ENCODE measurements at places on chromosomes 12 and 14. TPM values are rescaled to one million over a fixed set of nuclear protein-coding genes. Genes with fewer than 3 reads are reported as not detected.

DNA sequence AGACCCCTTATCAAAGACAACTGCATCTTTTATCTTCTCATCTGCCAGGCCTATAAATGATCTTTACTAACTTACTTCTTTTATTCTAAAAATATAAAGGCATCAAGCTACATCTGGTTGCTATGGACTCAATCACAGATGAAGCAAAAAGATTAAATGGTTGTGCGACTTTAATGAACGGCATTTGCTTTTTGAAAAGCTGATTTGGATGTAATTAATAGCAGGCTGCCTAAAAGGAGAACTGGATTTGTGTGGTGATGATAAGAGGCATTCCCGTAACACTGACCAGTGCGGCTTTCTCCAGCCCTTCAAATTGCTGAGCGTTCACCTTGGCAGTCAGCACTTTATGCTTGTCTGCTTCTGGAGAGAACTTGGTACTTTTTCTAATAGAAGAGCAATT lies 103.8 kb downstream of the ARMH4 start:
- no peaks in the 10 kb centered on the region for H3K27me3 ChIP-seq
- H3K4me3 ChIP-seq: no peak overlapping the region
- no peak overlapping the region for H3K27ac ChIP-seq
- no peaks in the 10 kb centered on the region for H3K36me3 ChIP-seq

DNA sequence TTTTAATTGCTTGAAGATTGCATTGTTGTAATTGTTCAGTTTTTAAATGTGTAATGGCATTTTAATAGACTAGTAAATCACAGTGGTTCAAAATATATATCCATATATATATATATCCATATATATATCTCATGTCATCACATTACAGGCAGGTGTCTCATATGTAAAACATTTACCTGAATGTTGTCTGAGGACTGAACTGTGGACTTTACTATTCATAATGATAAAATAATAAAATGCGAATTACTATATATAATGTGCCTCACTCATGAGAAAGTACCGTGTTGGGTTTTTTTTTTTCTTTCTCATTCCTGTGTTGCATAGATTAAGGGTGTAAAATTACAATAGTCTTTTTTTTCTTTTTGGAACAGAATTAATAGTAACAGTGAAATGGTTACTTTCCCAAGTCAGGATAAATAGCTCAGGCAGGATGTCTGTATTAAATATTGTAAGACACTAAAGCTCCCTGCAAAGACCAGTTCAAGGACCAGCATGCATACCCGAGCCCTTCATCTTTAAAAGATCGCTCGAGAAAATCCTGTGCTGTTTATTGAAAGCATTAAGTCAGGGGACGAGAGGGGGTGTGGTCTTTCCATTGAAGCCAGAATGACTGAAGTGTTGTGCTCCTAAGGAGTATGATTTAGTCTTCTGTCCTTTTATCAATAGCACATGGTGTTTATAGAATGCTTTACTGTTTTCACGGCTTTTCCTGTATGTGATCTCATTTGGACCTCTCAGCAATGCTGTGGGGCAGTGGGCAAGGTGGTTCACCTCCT lies 173.5 kb downstream of the CRADD start:
- no peak overlapping the region for H3K27ac ChIP-seq
- no peaks in the 10 kb centered on the region for H3K27me3 ChIP-seq
- H3K4me1 ChIP-seq: no peaks in the 10 kb centered on the region

Gene SDR9C7
- not detected for total RNA-seq

GRCh38 chr14:26594148-26594547 lies 3.7 kb downstream of the NOVA1 start:
- no peak overlapping the region for H3K4me3 ChIP-seq
- no peak overlapping the region for H3K27ac ChIP-seq
- DNase-seq: no peak
- peaks cover 4% of the 10 kb centered on the region for H3K27me3 ChIP-seq
- no peaks in the 10 kb centered on the region for H3K36me3 ChIP-seq

GRCh38 chr14:96264853-96265252 lies 8.8 kb downstream of the BDKRB1 start:
- no peaks in the 10 kb centered on the region for H3K4me1 ChIP-seq
- no peaks in the 10 kb centered on the region for H3K36me3 ChIP-seq
- H3K27ac ChIP-seq: no peak overlapping the region
- no peak overlapping the region for H3K4me3 ChIP-seq
- DNase-seq: no peak

DNA sequence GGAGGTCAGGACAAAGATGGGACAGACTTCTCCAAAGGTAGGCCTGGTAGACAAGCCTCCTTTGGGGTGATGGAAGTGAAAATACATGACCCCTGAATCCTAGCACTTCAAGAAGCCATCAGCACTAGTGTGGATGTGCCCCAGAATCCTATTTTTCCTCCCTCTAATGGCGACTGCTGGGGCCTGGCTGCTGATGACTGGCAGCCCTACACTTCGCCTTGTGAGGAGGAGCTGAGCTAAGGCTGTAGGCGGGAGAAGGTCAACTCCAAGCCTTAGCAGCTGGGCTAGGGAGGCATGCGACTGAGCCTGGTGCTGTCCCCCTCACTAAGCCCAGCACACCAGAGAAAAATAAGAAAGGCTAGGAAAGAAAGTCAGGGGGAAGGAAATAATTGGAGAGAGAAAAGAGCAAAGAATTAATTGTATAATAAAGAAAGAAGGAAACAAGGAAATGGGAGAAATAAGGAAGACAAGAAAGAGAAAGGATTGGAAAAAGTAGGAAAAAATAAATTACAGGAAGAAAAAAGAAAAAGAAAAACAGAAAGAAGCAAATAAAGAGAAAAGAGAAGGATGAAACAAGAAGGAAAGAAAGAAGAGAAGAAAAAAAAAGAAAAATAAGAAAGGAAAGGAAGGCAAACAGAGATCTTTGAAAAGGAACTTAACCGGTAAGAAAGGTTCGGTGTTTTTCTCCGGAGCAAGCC lies 4.7 kb upstream of the HOXC10 start:
- no peak overlapping the region for H3K4me3 ChIP-seq
- no peak for DNase-seq
- no peaks in the 10 kb centered on the region for H3K36me3 ChIP-seq
- peaks cover 88% of the 10 kb centered on the region for H3K27me3 ChIP-seq

DNA sequence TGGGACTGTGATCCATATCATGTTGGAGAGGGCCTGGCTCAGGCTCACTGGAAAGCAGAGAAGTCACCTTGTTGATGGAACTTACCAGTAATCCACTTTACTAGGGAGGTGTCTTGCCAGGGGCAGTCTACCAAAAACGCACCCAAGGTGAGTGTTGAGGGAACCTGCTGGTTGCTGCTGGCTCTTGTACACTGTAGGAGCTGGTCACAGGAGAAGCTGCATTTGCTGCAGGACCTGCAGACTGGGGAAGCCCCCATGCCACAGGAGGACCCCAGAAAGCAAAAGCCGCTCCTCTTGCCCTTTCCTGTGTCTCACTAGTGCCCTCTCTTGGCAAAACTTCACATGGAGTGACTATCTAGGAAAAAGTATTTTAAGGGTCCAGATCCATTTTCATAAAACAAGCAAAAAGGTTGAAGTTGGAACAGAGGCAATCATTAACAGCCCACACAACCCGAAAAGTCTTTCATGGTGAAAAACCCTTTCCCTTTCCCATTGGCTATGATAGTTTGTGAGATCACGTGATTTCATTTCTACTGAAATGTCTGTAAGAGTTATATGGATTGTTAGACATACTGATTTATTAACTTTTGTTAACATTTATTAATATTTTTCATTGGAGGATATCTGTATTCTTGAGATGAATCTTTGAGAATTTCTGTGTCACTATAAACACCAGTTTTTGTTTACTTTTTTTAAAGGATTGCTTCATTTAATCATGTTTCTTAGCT lies 59.2 kb downstream of the RASSF8 start:
- no peak overlapping the region for H3K27ac ChIP-seq
- H3K36me3 ChIP-seq: no peaks in the 10 kb centered on the region
- no peaks in the 10 kb centered on the region for H3K4me1 ChIP-seq
- no peaks in the 10 kb centered on the region for H3K27me3 ChIP-seq

DNA sequence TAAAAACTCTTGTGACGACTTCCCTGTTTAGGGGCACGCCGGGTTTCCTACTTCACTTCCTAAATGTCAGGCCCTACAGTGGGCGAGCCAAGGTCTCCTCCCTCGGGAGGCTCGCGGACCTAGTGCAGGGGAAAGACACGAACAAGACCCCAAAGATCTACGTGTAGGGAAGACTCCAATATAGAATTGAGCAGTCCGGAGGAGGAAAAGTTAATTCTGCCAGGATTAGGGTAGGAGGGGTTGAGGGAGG lies 564 bp downstream of the ATXN3 start:
- H3K36me3 ChIP-seq: no peaks in the 10 kb centered on the region
- peaks cover 5% of the 10 kb centered on the region for H3K4me1 ChIP-seq
- H3K27me3 ChIP-seq: no peaks in the 10 kb centered on the region
- no peak for DNase-seq
- peak overlapping the region; percentile 91 for H3K27ac ChIP-seq

Gene PPP4R3A
- 167 TPM for total RNA-seq

- H3K4me1 ChIP-seq: no peaks in the 10 kb centered on the region
- H3K27ac ChIP-seq: no peak overlapping the region
Observed at GRCh38 chr12:117889098-117889497, 79.7 kb downstream of the KSR2 start.

- no peak for DNase-seq
- H3K36me3 ChIP-seq: no peaks in the 10 kb centered on the region
- H3K4me1 ChIP-seq: peaks cover 6% of the 10 kb centered on the region
Observed at GRCh38 chr14:91719839-91720238, 12.0 kb downstream of the CATSPERB start.

Gene CPM
- total RNA-seq: 5.7 TPM

DNA sequence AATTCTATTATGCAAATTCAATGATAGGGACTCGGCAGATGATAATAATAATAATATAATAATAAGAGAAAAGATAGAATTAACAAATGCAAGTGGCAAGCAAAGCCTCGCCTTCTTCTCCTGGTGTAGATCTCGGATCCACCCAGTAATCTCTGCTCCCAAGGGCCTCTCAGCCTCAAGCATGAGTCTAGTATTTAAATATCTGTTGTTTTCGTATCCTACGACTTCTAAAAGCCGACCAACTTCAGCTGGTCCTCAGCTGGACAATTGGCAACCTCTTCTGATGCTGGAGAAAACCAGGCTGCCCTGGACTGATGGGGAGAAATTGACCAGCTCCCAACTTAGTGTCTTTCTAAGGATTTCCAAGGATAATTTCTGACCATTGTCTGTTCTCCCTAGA lies 14.0 kb upstream of the MAP1LC3B2 start:
- no peak overlapping the region for H3K27ac ChIP-seq
- no peaks in the 10 kb centered on the region for H3K4me1 ChIP-seq
- DNase-seq: no peak
- H3K27me3 ChIP-seq: no peaks in the 10 kb centered on the region

Gene FBXW8
- total RNA-seq: 12.6 TPM

GRCh38 chr14:74670726-74671411 lies 42.0 kb downstream of the AREL1 start:
- peaks cover 73% of the 10 kb centered on the region for H3K36me3 ChIP-seq
- H3K27me3 ChIP-seq: no peaks in the 10 kb centered on the region
- no peak for DNase-seq
- no peaks in the 10 kb centered on the region for H3K4me1 ChIP-seq
- H3K4me3 ChIP-seq: no peak overlapping the region

- no peak overlapping the region for H3K4me3 ChIP-seq
- H3K36me3 ChIP-seq: peaks cover 10% of the 10 kb centered on the region
- no peaks in the 10 kb centered on the region for H3K27me3 ChIP-seq
- peaks cover 7% of the 10 kb centered on the region for H3K4me1 ChIP-seq
- H3K27ac ChIP-seq: no peak overlapping the region
- DNase-seq: no peak
Observed at GRCh38 chr12:50127546-50127945, 15.5 kb downstream of the COX14 start.

- H3K27me3 ChIP-seq: no peaks in the 10 kb centered on the region
- no peak overlapping the region for H3K27ac ChIP-seq
- no peak for DNase-seq
- H3K4me1 ChIP-seq: no peaks in the 10 kb centered on the region
- H3K4me3 ChIP-seq: no peak overlapping the region
- no peaks in the 10 kb centered on the region for H3K36me3 ChIP-seq
Observed at GRCh38 chr12:115456946-115457689, 773.1 kb upstream of the TBX3 start.

Gene DAO
- total RNA-seq: not detected

Gene CYP27B1
- 1.7 TPM for total RNA-seq

Gene AICDA
- not detected for total RNA-seq

GRCh38 chr12:108080363-108080762 lies 48.7 kb upstream of the WSCD2 start:
- no peak overlapping the region for H3K4me3 ChIP-seq
- H3K27me3 ChIP-seq: no peaks in the 10 kb centered on the region
- no peak for DNase-seq
- H3K36me3 ChIP-seq: no peaks in the 10 kb centered on the region
- no peaks in the 10 kb centered on the region for H3K4me1 ChIP-seq
- no peak overlapping the region for H3K27ac ChIP-seq

Gene CBLN3
- 13.9 TPM for total RNA-seq

Gene IPO4
- total RNA-seq: 24.5 TPM

Gene GCN1
- total RNA-seq: 90.6 TPM

DNA sequence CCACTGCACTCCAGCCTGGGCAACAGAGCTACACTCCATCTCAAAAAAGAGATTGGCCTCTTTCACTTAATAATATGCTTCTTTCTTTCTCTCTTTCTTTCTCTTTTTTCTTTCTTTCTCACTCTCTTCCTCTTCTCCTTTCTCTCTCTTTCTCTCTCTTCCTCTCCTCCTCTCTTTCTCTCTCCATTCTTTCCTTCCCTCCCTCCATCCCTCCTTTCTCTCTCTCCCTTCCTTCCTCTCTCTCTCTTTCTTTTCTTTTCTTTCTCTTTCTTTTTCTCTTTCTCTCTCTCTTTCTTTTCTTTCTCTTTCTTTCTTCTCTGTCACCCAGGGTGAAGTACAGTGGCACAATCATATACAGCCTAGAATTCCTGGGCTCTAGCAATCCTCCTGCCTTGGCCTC lies 38.4 kb downstream of the IRF2BPL start:
- no peak for DNase-seq
- H3K4me3 ChIP-seq: no peak overlapping the region
- no peaks in the 10 kb centered on the region for H3K36me3 ChIP-seq

Gene SYCP3
- total RNA-seq: not detected

DNA sequence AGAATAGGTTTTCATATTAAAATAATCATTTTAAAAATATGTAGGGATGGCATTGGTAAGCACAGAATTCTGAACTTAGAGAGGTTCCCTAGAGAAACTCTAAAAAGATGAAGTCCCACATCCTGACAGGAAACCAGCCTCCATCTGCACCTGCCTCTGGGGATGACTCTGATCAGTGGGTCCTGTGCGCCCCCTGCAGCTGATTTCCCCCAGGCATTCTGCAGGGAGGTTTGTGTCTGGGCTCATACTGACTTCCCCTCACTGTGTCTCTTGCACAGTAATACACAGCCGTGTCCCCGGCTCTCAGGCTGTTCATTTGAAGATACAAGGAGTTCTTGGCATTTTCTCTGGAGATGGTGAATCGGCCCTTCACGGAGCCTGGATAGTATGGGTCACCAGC lies 602.9 kb downstream of the TMEM121 start:
- no peaks in the 10 kb centered on the region for H3K36me3 ChIP-seq
- H3K4me1 ChIP-seq: no peaks in the 10 kb centered on the region
- no peak overlapping the region for H3K27ac ChIP-seq
- no peak overlapping the region for H3K4me3 ChIP-seq
- no peak for DNase-seq
